ENCODE measurements at places on chromosomes 11 and 22.

DNA sequence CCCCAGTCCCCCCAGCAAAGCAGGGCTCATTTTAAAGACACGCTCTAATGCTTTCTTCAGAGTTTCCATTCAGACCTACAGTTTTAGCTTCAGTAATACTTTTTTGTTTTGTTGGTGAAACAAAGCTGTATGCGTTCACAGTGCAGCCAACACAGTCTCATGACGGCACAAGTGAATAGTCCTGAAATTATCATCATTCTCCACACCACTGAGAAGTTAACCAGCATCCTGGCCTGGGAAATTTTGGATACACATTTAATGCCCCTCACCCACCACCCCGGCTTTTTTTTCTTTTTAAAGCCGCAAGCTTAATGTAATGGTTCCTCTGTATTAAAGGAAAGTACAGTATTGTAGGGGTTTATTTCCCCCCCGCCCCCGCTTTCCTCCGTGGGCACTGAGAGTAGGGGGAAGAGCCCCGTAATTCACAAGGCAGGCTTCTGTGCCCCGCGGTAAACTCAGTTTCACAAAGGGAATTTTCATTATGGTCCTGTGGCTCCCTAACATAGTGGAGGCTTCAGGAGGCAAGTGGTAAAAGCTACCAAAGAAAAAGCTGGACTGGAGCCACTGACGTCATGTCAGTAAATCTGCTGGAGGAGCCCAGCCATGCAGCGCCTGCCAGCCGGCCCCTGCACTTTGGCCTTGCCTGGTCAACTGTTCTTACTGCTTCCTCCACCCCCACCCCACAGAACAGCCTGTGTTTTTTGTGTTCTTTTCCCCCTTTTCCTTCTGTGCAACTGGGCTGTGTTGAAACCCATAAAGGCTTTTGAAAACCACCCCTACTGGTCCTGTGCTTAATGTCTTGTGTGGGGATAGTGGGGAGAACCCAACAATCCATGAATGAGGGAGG is 18.2 kb downstream of the TEAD1 start:
- no peak for DNase-seq

DNA sequence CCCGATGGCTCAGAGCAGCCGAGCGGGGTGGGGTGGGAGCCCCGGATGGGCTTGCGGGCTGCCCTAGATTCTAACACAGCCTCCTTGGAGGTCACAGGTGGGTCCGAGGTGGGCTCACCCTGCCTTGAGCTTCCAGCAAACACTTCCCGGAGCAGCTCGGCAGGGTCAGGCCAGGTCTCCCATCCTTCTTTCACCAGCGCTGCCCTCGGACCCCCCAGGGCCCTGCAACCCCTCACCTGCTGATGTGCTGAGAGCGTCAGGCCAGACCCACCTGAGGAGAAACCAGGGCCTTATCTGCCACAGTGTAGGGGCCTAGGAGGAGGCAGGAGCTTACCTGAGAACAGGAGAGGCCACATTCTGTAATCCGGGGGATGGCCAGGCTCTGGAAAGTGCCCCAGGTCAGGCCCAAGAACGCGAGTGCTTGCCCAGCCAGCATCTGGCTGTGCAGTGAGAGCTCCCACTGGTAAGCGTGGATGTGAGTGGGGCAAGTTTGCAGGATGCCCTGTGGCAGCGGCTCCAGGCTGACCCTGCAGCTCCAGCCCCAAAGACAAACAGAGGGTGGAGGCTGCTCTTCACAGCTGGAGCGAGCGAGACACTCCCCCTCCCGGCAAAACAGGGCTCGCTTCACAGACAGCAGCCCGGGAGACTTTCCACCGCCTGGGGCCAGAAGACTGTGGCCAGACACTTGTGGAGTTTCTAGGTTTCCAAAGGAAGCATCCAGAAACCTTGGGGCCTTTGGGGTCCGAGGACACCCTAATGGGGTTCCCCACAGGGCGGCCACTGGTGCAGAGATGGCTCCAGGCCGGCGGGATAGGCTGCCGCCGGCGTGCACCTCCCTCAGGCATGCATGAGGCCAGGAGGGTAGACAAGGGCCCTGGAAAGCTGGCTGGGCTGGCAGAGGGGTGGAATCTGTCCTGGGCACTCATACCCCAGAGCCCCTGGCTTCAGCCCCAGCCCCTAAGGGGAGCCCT is at the start of gene IL17REL:
IL17REL (minus strand) TSS at position 555 of the 971 bp plus-strand sequence; CDS start at position 436, 119 bp downstream.
- DNase-seq: no peak

DNA sequence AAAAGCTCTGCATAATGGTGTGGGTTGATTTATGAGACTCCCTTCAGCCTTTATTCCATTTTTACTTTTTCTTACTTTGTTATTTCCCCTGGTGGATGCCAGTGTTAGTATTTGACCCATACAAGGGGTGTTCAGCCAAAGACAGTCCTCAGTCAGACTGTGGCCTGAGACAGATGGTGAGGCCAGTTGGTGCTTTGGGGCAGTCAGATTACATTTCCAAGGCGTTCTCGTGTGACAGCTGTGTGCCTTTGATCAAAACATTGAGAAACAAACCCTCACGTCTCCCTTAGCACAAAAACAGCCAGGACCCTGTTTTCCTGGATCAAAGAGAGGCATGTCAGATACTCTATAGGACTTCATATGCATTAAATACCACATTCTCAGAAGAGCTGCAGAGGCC is 31.3 kb upstream of the SLN start:
- no peak for DNase-seq

GRCh38 chr11:79922641-79923040 is 481.8 kb upstream of the TENM4 start:
- DNase-seq: no peak

- DNase-seq: no peak
These were observed 124.3 kb downstream of the DBX1 start for GRCh38 chr11:20035701-20036601.

GRCh38 chr22:26417406-26417805 is 11.7 kb upstream of the ASPHD2 start:
- no peak for DNase-seq

DNA sequence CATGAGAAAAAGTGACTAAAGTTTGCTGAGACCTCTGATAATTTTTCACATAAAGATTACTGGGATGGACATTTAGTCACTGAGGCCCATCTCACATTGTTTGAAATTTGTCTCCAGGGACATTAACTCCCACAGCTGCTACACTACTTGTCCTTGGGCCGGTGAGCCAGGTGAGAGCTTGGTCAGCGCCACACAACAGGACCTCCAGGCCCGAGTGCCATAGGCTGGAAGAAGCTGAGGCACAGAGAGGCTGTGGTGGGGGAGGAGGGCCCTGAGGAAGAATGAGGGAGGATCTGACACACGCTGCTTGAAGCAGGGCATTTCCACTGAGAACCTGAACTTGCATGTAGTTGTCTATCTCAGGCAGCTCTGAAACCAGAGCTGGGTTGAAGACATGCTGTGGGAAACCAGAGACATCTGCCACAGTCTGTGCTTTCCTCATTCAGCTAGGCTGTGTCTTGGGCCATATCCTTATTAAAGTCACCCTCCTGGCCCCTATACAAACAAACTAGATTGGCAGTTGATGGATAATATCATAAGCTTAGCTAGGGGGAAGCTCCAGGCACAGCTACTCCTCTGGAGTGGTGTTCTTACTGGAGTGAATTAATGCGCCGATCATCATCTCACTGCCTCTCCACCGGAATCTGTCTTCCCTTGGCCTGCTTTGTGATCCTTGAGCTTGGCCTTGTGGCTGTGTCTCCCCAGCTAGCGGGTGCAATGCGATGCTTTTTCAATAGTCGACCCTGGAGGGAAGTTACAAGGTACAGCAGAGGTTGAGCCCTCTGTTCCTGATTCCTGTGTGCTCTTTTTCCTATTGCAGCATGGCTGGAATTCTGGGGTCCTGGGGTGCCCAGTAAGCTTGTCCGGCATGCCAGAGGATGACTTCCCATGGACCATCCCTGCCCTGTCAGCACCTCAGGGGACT is 225.3 kb upstream of the B3GAT1 start:
- no peak for DNase-seq

- DNase-seq: no peak
These were observed 119.6 kb downstream of the DYNC2H1 start for GRCh38 chr11:103228807-103229206.

DNA sequence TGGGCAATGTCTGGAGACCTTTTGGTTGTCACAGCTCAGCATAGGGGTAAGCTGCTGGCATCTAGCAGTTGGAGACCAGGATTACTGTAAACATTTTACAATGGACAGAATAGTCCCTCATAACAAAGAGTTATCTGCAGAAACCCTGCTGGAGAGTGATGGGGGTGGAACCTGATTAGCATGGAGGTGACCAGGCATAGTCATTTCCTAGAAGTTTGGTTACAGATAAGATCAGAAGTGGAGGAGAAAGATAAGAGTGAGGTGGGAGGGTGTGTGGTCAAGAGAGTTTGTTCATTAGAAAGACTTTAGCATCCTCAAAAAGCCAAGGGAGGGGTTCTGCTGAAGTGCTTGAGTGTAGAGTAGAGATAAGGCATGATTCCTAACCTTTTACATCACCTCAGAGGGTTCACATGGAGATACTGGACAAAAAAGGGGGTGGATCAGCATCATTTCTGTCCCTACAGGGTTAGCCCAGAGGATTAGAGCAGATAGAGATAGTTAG is 38.8 kb downstream of the PRDM11 start:
- no peak for DNase-seq

- no peak for DNase-seq
These were observed 7.5 kb upstream of the C11orf97 start for GRCh38 chr11:94504689-94505293.

DNA sequence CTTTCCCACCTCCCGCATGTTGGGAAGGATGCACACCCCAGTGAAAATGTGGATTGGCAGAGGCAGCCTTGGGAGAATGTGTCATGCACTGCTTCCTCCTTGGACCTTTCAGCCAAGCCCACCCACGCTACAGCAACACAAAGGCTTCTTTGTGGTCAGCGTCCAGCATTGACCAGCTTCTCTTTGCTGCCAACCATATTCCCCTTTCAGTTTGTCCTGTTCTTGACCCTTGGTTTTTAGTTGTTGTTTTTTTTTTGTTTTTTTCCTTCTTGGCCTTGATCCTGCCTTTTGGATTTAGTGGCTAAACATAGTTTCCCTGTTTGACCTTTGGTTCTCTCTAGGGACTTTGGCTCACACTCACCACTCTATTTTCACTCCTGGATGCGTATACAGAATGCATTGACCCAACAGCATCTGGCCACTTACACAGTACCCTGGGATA is 573.6 kb downstream of the INSC start:
- DNase-seq: no peak

DNA sequence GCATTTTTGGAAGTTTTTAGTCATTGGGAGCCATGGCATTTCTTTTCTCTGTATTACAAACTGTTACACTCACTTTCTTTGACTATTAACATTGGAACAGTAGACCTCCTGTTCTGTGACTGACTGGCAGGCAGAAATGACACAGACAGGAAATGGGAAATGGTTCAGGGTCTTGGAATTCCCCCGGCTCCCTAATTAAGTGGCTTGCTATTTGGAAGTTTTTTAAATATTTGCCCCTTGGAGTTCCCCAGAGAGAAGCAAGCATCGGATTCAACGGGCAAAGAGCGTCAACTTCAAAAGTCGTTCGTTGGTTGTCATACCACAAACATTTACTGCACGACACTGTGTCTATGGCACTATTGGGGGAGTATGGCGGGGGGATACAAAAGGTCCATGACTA is 1.1 kb upstream of the BIRC2 start:
- DNase-seq: no peak

DNA sequence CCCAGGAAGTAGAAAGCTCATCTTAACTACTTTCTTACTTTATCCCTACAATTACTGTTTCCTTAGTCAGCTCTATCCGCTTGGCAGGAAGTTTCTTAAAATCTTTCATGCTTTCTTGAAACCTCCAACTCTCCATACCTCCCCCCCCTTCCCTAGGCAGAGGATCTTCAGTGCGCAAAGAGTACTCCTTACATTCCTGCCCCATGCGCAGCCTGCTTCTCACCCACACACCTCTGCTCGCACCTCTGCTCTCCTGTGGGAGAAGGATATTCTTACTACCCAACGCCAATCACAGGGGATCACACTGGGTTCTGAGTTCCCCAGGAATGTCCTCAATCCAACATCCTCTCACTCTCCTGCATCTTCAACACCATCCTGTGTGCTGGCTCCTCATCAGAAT is 12.3 kb downstream of the TCF20 start:
- no peak for DNase-seq

GRCh38 chr11:72430741-72431570 is 3.4 kb downstream of the CLPB start:
- DNase-seq: peak; percentile 50

GRCh38 chr11:92286709-92287108 is 62.1 kb downstream of the FAT3 start:
- no peak for DNase-seq

- DNase-seq: no peak
These were observed 70.4 kb upstream of the FGF3 start for GRCh38 chr11:69889400-69890318.

- no peak for DNase-seq
These were observed 18.4 kb downstream of the FDX1 start for GRCh38 chr11:110447897-110448745.

GRCh38 chr11:35617687-35618496 is at the start of gene FJX1:
TSS of gene FJX1 (plus strand) at chr11:35618460. CDS start at chr11:35618637, 177 bp downstream.
- DNase-seq: peak; percentile 28

- DNase-seq: no peak
These were observed 6.3 kb downstream of the SLC39A13 start for GRCh38 chr11:47414685-47415070.

- no peak for DNase-seq
These were observed 20.3 kb upstream of the MALAT1 start for GRCh38 chr11:65478388-65479183.

GRCh38 chr11:8768625-8769333 is 86.2 kb downstream of the RPL27A start:
- no peak for DNase-seq

- DNase-seq: no peak
These were observed 31.6 kb downstream of the MARK2 start for GRCh38 chr11:63870351-63871140.

DNA sequence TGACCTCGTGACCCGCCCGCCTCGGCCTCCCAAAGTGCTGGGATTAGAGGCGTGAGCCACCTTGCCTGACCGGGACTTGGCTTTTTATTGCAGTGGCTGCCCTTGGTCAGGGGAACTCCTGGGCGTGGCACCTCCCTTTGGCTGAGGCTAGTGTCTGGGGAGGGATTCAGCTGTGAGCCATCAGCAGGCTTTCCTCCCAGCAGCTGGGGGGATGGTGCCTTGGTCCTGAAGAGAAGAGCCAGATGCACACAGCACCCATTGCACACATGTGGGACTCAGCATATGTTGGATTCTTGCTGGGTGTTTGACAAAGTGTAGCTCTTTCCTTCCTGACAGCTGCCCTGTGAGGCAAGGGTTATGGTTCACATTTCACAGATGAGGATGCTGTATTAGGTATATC is 8.4 kb downstream of the CYTH4 start:
- no peak for DNase-seq

- DNase-seq: no peak
These were observed 74.9 kb downstream of the MORC2 start for GRCh38 chr22:30893434-30894370.

- DNase-seq: no peak
These were observed 196.5 kb downstream of the FAM76B start for GRCh38 chr11:95593111-95593510.

- DNase-seq: no peak
These were observed 573.9 kb upstream of the CADM1 start for GRCh38 chr11:116078101-116078591.

DNA sequence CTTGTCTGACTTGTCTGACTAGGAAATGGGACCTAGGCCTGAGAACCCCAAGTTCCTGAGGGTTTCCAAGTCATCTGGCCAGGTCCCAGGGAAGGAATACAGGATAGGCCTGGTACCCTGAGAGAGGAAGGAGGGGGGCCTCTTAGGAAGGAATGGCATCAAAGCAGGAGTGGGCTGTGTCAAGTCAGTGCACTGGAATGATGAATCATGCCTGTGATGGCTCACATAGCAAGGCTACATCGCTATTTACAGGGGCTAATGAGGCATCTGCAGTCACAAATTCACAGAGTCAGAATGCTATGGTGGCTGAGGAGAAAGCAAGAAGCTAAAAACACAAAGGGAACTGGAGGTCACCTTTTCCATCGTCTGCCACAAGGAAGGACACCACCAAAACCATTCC is 247.3 kb downstream of the NXPE2 start:
- no peak for DNase-seq
